ENCODE measurements at places on chromosomes 1 and 21.

DNA sequence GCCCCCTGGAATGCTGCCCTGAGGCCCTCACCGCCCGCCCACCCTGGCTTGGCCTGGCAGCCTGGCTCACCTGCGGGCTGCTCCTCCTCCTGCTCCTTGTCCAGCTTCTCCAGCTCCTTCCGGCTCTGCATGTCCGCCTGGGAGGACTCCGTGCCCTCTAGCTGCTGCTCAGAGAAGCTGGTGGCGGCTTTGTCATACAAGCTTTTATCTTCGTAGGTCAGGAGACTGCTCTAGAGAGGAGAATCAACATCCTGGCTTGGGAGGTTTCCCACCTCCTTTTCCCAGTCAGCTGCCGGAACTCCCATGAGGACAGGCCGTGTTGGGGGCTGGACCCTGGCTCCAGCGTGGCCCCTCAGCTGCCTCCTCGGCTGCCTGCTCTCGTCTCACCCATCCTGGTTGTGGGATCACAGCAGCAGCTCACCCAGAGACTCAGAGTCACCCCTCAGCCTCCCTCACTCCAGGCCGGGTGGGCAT lies 36.6 kb upstream of the TMEM52 start:
- DNase-seq: no peak

DNA sequence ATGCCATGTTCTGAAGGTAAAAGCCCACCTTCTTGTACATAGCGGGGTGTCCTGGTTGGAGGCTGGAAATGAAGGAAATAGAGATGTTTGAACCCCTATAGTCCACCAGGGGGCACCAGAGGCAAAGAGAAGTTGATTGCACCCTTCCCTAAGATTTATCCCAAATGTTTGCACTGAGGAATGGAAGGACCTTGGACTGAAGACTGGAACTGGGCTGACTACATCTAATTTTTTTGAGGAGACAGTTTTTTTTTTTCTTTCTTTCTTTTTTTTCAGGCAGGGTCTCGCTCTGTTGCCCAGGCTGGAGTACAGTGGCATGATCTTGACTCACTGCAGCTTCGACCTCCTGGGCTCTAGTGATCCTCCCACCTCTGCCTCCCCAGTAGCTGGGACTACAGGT lies 55.3 kb upstream of the EIF4G3 start:
- peak; percentile 13 for DNase-seq

GRCh38 chr21:33943293-33943692 lies 27.7 kb upstream of the ATP5PO start:
- DNase-seq: peak; percentile 94

- no peak for DNase-seq
Measured at GRCh38 chr1:178530502-178530901, 17.6 kb downstream of the TEX35 start.

DNA sequence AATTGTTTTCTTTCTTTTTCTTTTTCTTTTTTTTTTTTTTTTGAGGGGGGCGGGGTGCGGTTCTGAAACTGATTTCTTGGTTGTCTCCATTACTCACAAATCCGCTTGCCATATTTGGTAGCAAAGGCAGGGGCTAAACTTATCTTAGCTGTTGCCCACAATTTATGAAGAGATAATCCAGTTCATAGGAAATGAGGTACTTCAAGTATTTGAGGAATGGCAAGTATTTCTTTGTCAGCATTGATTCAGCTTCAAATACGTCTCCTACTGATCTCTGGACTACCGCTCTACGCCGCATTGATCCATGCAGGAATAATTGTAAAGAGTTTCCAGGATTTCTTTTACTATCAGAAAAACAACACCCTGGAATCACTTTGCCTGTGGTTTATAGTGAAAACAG lies 289.2 kb upstream of the DPYD start:
- DNase-seq: no peak

- DNase-seq: no peak
Measured at GRCh38 chr1:62371375-62371774, 52.1 kb upstream of the KANK4 start.

- DNase-seq: no peak
Measured at GRCh38 chr1:48139275-48139674, 83.2 kb upstream of the SLC5A9 start.

DNA sequence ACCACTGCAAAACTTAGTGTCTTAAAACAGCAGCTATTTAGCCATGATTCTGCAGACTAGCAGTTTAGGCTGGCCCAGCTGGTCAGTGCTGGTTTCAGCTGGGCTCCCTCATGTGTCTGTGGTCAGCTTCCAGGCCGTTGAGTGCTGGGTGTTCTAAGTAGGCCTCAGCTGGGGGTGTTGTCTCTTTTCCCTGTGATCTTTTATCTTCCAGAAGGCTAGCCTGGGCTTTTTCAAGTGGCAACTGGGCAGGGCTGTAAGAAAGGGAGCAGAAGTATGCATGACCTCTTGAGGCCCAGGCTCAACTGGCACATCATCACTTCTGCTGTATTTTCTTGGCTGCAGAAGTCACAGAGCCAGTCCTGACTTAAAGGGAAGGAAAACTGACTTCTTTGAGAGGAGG lies 136.1 kb downstream of the KIF26B start:
- no peak for DNase-seq

DNA sequence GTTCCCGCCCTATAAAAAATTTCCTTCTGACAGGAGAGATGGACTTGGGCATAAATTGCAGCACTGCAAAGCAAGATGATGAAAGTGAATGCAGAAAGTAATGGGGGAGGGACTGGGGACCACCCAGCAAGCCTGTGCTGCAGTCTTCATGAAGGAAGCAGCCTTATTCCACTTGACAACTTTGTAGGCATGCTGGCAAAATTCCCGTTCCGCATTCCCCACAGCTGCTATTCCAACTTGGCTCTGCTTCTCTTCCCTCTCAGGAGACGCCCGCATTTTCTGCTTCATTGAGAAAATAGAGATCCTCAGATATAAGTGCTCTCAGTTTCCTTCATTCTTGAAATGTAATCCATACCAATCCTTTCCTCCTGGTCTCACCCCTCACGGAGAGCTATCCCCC lies 2.4 kb downstream of the HMGB4 start:
- DNase-seq: no peak

DNA sequence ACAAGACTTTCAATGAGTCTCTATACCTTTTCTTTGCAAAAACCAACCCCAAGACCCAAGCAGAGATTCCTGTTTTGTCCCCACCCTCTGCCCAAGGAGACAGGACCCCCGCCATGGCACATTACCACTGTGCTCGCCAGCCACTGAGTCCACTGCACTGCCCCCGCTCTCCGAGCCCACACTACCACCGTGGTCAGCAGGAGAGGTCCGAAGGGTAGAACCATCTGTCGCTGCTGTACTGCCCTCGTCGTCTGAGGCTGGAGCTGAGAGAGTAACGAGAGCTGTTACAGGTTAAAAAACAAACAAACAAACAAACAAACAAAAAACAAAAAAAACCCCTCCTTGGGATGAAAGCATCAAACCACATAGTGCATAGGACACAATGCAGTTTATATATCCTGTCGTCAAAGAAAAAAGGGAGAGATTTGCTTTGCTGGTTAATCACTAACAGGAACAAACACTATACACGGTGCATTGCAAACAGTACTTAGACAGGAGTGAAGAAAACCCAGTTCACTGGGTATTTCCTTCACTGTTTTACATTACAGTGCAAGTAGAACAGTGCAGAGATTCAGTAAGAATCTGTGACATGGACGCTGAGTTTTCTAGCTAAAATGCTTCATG lies 71.0 kb downstream of the UBR4 start:
- no peak for DNase-seq
